HFFc6 (cell line): ENCODE measurements at places on chromosomes 5 and 9. TPM values are rescaled to one million over a fixed set of nuclear protein-coding genes. Genes with fewer than 3 reads are reported as not detected.

- H3K27ac ChIP-seq: no peak overlapping the region
- no peaks in the 10 kb centered on the region for H3K36me3 ChIP-seq
- no peak overlapping the region for H3K4me3 ChIP-seq
- no peak for DNase-seq
- H3K4me1 ChIP-seq: no peaks in the 10 kb centered on the region
Measured at GRCh38 chr9:120265791-120266190, 314.2 kb downstream of the CDK5RAP2 start.

WDR38 gene
- total RNA-seq: not detected in 3 replicates

DNA sequence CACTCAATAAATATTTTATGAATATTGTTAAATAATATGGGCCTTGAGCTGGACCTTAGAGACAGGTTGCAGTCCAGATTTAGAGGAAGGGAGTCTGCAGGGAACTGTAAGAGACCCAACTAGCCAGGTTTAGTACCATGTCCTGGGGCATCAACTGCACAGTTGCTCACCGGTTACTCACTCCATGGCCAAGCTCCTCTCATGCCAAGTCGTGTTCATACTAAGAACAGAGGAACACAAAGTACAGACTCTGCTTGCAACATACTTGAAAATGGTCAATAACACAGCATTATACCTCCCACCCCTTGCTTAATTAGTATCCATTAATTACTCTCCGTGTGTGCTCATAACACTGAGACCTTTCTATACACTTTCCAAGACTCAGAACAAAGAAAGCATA, 317.6 kb upstream of the PIK3R1 start:
- H3K36me3 ChIP-seq: no peaks in the 10 kb centered on the region
- no peak overlapping the region for H3K27ac ChIP-seq

DNA sequence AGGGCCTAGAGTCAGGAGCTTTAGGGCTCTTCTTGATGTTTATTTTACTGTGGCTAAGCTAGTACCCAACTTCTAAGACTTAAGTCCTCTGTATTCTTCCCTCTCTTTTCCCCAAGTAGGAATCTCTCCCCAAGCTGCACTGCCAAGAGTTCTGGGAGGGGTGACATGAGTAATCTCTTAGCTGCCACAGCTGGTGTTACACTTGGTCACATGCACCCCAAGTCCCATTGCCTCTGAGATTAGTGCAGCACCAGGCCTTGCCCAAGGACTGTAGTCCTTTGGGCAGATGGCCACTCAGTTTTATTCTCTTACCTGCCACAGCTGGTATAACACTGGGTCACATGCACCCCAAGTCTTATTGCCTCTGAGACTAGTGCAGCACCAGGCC, 114.7 kb upstream of the RIOK2 start:
- peaks cover 13% of the 10 kb centered on the region for H3K4me1 ChIP-seq
- H3K27me3 ChIP-seq: no peaks in the 10 kb centered on the region
- DNase-seq: no peak
- H3K27ac ChIP-seq: no peak overlapping the region

DNA sequence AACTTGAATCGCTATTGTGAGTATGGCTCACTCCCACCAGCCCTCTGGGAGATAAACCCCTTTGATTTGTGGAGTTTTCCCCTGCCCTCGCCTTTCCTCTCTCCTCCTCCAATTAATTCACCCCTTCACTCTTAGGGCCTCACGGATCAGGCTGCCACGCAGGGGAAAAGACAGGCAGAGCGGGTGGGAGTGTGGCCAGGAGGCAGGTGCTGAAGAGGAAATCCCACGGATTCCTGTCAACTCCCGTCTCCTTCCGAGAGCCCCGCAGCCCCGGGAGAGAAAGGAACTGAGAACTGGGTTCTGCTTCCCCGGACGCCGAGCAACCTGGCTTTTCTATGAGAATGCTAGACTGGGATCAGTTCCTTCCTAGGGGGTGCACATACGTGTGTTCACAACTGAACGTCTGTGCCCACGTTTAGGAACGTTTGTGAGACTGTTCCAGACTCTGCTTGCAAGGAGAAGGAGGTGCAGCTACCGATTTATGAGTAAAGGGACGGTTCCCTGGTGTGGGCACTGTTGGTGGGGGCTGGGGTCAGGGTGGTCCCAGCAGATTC, 314.5 kb upstream of the TLE4 start:
- no peak for DNase-seq
- H3K4me3 ChIP-seq: no peak overlapping the region
- no peaks in the 10 kb centered on the region; the same call in 1 of the 2 replicates for H3K36me3 ChIP-seq
- H3K27me3 ChIP-seq: peaks cover 1% of the 10 kb centered on the region; the same call in 1 of the 2 replicates

FOXD4L6 gene
- total RNA-seq: not detected in 3 replicates

GRCh38 chr5:142537938-142538337, 148.0 kb downstream of the FGF1 start:
- no peak overlapping the region for H3K27ac ChIP-seq
- no peak overlapping the region for H3K4me3 ChIP-seq
- no peak for DNase-seq
- H3K27me3 ChIP-seq: no peaks in the 10 kb centered on the region; the same call in 1 of the 2 replicates

SAPCD2 gene
- total RNA-seq: 7.4 to 15.6 TPM (median 11.4 TPM) in 3 replicates

KDM4C gene
- total RNA-seq: 9.1 and 12.4 TPM in 2 replicates

GRCh38 chr9:36874261-36874660, 159.8 kb downstream of the PAX5 start:
- peaks cover 49% of the 10 kb centered on the region for H3K27me3 ChIP-seq
- H3K4me1 ChIP-seq: no peaks in the 10 kb centered on the region
- H3K36me3 ChIP-seq: no peaks in the 10 kb centered on the region; the same call in 1 of the 2 replicates
- no peak for DNase-seq
- no peak overlapping the region for H3K27ac ChIP-seq
- no peak overlapping the region for H3K4me3 ChIP-seq

PCDHGA8 gene
- total RNA-seq: 0.63 to 0.89 TPM (median 0.68 TPM) in 3 replicates
